ENCODE measurements at places on chromosomes 13 and 19. TPM values are rescaled to one million over a fixed set of nuclear protein-coding genes. Genes with fewer than 3 reads are reported as not detected.

GRCh38 chr13:111005808-111006505, 91.1 kb upstream of the ANKRD10 start:
- DNase-seq = peak; percentile 80

Gene GJA3
- 9.3 TPM for polyA plus RNA-seq

DNA sequence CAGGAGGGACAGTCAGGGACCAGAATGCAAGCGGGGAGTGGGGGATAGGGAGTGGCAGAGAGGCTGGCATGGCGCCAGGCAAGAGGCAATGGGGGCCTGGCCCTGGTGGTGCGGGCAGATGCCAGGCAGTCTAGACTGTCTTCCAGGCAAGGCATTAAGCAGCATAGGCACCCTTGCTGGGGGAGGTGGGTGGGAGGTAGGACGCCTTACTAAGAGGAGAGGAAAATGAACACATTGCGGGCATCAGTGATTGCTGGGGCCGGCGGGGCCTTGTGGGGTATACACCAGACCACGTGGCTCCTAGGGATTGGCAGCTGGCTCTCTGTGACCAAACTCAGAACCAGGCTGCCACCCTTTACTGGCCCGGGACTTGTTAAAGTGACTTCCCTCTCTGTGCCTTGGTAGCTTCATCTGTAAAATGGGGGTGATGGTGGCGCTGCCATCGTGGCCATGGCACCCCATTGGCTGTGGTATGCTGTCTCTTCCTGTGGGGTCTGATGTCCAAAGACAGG, 46.0 kb downstream of the DNM2 start:
- no peak for DNase-seq

DNA sequence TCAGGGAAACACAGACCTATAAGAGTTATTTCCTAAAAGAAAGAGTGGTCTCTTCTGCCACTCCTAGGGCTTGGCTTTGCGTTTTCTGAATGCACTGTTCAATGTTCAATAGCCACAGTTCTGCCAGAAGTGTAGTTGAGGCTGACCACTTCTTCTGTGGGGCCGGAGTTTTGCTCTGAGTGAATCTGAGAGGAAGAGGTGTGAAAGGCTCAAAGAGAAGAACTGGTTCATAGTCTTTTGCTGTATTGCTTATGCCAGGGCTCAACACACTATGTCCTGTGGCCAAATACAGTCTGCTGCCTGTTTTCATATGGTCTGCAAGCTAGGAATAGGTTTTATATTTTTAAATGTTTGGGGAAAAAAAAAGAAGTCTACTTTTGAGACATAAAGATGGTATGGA, 128.2 kb downstream of the STOML3 start:
- no peak for DNase-seq

Gene ZNF208
- polyA plus RNA-seq = 9.1 TPM

DNA sequence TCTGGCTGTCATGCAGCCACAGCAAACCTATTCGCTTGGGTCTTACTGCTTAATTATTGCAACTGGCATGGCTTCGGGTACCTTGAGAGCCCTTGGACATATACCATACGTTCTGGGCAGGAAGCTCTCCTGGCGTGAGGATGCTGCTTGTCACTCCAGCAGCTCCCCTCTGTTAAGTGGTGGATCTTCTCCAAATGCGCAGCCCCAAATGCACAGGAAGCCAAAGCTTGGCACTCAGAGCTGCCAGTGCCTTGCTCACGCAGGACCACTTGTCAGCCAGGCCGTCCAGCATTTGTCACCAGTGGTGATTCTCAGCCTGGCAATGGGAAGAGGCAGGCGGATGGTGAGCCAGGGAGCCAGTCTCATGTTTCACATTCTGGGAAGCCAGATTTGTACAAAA, 158.6 kb downstream of the KATNAL1 start:
- no peak for DNase-seq

Measured in heart left ventricle (tissue), 16 donors.